Activated CD8-positive, alpha-beta T cell treated with anti-CD3 and anti-CD28 coated beads for 36 hours (primary cell): ENCODE measurements at places on chromosomes 2 and 18. TPM values are rescaled to one million over a fixed set of nuclear protein-coding genes. Genes with fewer than 3 reads are reported as not detected.
A peak's percentile ranks its signal among the peaks of the same experiment; 100 is the strongest.

Gene ANKRD30B
- total RNA-seq: not detected

Gene SPIRE1
- 2.8 TPM for total RNA-seq

Gene ABCB11
- not detected for total RNA-seq

Gene EFR3B
- total RNA-seq: 0.16 TPM

Gene CXCR4
- total RNA-seq: 97.0 TPM

Gene CRYBA2
- total RNA-seq: not detected

Gene REG1A
- total RNA-seq: not detected

Gene GPR17
- total RNA-seq: not detected

DNA sequence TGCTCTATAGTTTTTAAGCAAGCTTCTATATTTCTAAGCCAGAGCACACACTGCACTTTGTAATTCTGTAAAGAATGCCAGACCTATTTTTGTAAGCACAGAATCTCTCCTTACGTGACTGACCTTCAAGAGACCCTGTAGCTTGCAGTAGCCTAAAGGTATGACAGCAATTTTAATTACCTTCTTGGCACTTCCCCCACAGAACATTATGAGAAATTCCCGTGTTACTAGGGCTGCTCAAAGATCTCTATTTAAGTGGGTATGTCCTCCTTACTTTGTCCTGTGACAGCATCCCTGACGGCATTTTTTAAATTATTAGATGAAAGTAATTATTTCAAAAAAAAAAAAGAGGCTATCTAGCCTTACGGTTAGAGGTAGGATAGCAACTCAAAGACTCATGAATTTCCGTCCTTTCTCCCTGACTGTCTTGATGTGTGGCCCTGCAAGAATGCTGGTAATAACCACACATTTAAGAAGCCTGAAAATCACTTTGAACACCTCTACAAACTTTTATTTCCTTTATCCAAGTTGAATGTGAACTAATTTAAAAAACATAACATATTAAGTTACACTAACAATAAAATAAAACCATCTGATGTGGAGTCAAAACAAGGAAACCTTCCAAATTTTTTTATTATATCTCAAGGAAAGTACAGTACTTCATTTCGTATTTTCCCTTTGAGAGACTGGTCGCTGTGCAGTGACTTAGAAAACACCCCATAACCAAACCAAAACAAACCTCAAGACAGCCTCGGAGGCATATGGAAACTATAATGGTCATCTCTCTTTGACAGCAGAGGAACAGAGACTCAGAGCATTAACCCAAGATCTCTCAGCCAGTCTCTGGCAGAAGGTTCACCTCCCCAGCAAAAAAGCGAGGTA is 54.9 kb downstream of the THUMPD2 start:
- no peaks in the 10 kb centered on the region for H3K36me3 ChIP-seq
- H3K4me3 ChIP-seq: no peak overlapping the region
- H3K4me1 ChIP-seq: peaks cover 4% of the 10 kb centered on the region
- no peak for DNase-seq

DNA sequence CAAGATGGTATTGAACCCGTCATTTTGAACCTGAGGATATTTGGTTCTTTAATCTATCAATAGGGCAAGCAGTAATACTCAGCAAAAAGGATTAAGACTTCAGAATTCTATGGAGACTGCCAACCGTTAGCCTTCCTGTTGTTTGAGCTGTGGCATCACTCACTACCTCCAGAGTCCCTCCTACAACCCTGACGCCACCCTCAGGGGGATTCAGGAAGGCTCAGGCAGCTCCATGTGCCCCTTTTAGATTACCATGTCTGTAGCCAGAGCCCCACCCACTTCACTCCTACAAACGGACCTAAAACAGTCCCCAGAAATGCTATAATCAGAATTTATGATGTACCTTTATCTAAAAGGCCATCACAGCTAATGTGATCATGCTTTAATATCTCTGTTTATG is 172.9 kb downstream of the EPHA4 start:
- no peak overlapping the region for H3K4me3 ChIP-seq
- no peak for DNase-seq
- H3K27me3 ChIP-seq: no peaks in the 10 kb centered on the region
- no peaks in the 10 kb centered on the region for H3K36me3 ChIP-seq

DNA sequence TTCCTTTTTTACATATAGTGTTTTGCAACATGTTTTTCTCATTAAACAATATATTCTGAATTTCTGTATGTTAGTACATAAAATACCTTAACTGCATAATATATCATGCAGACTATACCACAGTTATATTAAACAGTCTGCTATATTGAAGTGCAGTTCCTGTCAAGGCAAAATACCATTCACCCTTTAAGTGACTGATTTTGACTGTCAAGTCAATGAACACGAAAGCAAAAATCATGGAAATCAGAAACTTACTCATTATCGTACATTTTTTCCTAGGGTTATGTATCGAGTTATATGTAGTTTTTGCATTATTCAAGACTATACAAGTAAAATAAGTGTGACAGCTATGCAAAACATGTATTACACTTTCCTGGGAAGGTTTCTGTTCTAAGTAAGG is 361.6 kb upstream of the MAP2 start:
- H3K27ac ChIP-seq: no peak overlapping the region
- H3K4me1 ChIP-seq: no peaks in the 10 kb centered on the region
- no peak for DNase-seq
- H3K27me3 ChIP-seq: no peaks in the 10 kb centered on the region
- no peak overlapping the region for H3K4me3 ChIP-seq
- no peaks in the 10 kb centered on the region for H3K36me3 ChIP-seq

- no peak overlapping the region for H3K4me3 ChIP-seq
- no peaks in the 10 kb centered on the region for H3K36me3 ChIP-seq
- H3K27me3 ChIP-seq: peaks cover 6% of the 10 kb centered on the region
- H3K27ac ChIP-seq: no peak overlapping the region
- H3K4me1 ChIP-seq: no peaks in the 10 kb centered on the region
These were observed 299.4 kb downstream of the EPHA4 start for GRCh38 chr2:221272729-221273128.

DNA sequence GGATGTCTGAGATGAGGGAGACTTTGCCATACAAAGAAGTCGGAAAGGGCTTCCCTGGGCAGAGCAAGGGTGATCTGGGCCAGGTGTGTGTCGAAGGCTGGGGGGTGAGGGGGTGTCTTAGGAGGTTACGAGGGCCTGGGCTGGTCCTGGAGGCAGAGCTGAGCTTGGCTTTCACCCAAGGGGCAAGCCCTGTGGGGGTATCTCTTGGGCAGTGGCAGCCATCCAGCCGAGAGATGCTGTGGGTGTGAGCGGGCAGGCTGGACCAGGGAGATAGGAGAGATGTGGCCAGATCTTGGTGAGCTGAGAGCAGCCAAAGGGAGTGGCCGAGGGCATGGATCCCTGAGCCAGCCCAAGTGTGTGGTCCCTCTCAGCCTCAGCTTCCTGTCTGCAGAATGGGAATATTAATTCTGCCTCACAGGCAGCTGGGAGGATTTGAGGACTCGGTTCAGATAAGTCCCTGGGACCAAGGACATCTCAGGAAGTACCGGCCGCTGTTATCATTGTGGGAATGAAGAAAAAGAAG is 33.0 kb downstream of the MAL start:
- H3K36me3 ChIP-seq: peaks cover 6% of the 10 kb centered on the region
- H3K27me3 ChIP-seq: no peaks in the 10 kb centered on the region
- H3K4me3 ChIP-seq: no peak overlapping the region
- H3K27ac ChIP-seq: no peak overlapping the region

GRCh38 chr2:230925879-230926765 is 1.1 kb upstream of the GPR55 start:
- H3K4me3 ChIP-seq: peak overlapping the region; percentile 74
- no peaks in the 10 kb centered on the region for H3K27me3 ChIP-seq
- H3K36me3 ChIP-seq: peaks cover 5% of the 10 kb centered on the region
- DNase-seq: peak; percentile 76

GRCh38 chr18:79406708-79407107 is 11.0 kb downstream of the NFATC1 start:
- H3K36me3 ChIP-seq: peaks cover 57% of the 10 kb centered on the region
- DNase-seq: no peak
- peaks cover 51% of the 10 kb centered on the region for H3K4me1 ChIP-seq
- no peaks in the 10 kb centered on the region for H3K27me3 ChIP-seq
- H3K4me3 ChIP-seq: peak overlapping the region; percentile 84
- H3K27ac ChIP-seq: peak overlapping the region; percentile 91

- no peaks in the 10 kb centered on the region for H3K27me3 ChIP-seq
- no peak for DNase-seq
- H3K36me3 ChIP-seq: no peaks in the 10 kb centered on the region
- H3K4me1 ChIP-seq: no peaks in the 10 kb centered on the region
- no peak overlapping the region for H3K4me3 ChIP-seq
- H3K27ac ChIP-seq: no peak overlapping the region
These were observed 102.0 kb upstream of the CXCR4 start for GRCh38 chr2:136219963-136220362.

DNA sequence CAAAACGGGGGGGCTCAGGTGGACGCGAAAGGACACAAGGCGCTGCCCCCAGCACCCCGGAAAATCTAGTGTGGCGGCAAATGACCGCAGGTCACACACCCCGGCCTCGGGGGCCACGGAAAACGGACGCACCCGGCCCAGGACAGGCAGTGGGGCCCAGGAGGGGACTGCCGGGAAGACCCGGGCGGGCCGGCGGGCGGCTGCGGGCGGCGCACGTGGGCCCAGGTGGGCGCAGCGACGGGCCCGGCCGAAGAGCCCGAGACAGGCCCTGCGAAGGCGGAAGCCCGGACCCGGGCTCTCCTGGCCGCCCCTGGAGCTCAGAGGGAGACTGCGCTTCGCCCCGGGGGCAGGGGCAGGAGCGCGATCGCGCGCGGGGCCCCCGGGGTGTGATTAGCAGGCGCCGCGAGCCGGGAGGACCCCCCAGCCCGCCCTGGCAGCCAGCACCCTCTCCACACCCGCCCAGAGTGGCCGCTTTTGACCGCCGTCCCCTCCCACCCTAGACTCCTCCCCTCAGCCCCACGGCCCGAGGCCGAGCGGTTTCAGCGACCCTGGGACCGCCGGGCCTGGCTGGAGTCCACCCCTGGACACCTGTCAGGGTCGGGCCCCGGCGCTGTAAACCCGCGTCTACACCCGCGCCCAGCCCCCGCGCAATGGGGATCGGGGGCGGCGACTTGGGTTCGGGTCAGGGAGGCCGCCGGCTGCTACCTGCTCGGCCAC is 773 bp downstream of the MBP start:
- H3K27me3 ChIP-seq: no peaks in the 10 kb centered on the region
- DNase-seq: peak; percentile 41
- peak overlapping the region; percentile 98 for H3K27ac ChIP-seq
- peaks cover 50% of the 10 kb centered on the region for H3K4me1 ChIP-seq
- H3K36me3 ChIP-seq: peaks cover 37% of the 10 kb centered on the region
- H3K4me3 ChIP-seq: peak overlapping the region; percentile 99

DNA sequence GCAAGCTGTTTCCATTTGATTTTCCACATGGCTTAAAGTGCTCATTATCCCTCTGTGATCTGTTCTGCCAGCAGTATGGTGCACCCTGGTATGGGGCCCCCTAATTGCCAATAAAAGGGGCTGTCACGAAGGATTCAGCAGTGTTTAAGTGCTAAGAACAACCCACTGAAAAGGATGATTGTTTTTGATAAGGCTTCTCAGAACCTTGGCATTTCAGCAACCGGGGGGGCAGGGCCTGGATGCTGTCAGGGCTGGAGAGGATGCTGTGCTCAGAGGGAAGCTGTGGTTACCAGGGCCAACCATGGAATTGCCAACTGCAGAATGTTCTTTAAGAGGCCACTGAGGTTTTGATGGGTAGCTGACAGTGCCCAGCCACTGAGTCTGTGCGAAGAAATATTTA is 117.8 kb downstream of the CTIF start:
- no peak for DNase-seq
- H3K4me1 ChIP-seq: no peaks in the 10 kb centered on the region
- H3K27me3 ChIP-seq: no peaks in the 10 kb centered on the region
- no peaks in the 10 kb centered on the region for H3K36me3 ChIP-seq
- no peak overlapping the region for H3K4me3 ChIP-seq
- no peak overlapping the region for H3K27ac ChIP-seq
